ENCODE measurements at places on chromosomes 11 and 22.

GRCh38 chr11:132590554-132590953 lies 941.7 kb downstream of the OPCML start:
- no peaks in the 10 kb centered on the region for H3K27me3 ChIP-seq
- H3K4me3 ChIP-seq, result no peak overlapping the region
- H3K4me1 ChIP-seq, result no peaks in the 10 kb centered on the region
- H3K27ac ChIP-seq, result no peak overlapping the region
- no peaks in the 10 kb centered on the region for H3K36me3 ChIP-seq

DNA sequence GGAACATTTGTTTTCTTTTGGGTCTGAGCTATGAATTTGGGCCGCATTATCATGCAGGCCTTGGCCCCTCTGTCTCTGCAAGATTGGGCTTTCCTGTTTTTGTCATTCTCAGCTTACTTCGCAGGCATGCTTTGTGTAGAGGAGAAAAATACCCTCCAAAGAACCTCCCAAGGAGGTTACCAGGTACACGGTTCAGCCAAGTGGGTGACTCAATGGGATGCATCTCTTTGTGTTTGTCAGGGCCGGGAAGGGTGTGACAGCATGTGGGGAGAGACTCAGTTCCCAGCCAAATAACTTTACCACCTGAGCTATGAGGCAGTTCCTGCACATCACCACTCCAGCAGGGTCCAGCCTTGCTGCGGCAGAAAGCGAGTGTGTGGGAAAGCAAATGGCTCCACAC lies 47.8 kb upstream of the CLDN5 start:
- H3K27ac ChIP-seq, result no peak overlapping the region
- H3K4me1 ChIP-seq, result peaks cover 8% of the 10 kb centered on the region
- H3K27me3 ChIP-seq, result no peaks in the 10 kb centered on the region
- no peak overlapping the region for H3K4me3 ChIP-seq
- no peaks in the 10 kb centered on the region for H3K36me3 ChIP-seq

DNA sequence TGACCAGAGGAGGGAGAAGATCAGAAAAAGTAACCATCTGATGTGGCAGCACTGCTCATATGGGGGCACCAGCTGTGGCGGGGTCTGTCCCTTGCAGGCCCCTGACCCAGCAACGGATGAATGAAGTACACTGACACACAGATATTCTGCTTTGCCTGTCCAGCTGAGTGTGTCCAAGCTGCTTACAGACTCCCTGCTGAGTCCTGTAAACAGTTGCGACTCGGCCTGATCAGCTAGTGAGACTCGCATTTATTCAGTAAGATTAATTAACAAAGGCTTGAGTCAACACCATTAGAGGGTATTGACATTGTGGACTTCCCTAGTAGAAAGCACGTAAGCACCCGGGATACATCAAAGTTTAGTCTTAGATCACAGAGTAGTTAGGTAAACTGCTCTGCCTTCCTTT lies 15.3 kb upstream of the OR10D3 start:
- H3K4me1 ChIP-seq, result peaks cover 9% of the 10 kb centered on the region
- no peak for DNase-seq
- no peak overlapping the region for H3K4me3 ChIP-seq
- peaks cover 89% of the 10 kb centered on the region for H3K27me3 ChIP-seq
- no peak overlapping the region for H3K27ac ChIP-seq

GRCh38 chr11:76281558-76281906 lies 75.2 kb upstream of the WNT11 start:
- no peaks in the 10 kb centered on the region for H3K27me3 ChIP-seq
- no peak overlapping the region for H3K27ac ChIP-seq
- no peak overlapping the region for H3K4me3 ChIP-seq
- peaks cover 22% of the 10 kb centered on the region for H3K4me1 ChIP-seq
- no peak for DNase-seq

GRCh38 chr11:73538381-73538872 lies 59.5 kb downstream of the FAM168A start:
- peak overlapping the region; percentile 98 for H3K27ac ChIP-seq
- peaks cover 57% of the 10 kb centered on the region for H3K4me1 ChIP-seq
- no peak for DNase-seq
- no peaks in the 10 kb centered on the region for H3K36me3 ChIP-seq
- H3K27me3 ChIP-seq, result no peaks in the 10 kb centered on the region

DNA sequence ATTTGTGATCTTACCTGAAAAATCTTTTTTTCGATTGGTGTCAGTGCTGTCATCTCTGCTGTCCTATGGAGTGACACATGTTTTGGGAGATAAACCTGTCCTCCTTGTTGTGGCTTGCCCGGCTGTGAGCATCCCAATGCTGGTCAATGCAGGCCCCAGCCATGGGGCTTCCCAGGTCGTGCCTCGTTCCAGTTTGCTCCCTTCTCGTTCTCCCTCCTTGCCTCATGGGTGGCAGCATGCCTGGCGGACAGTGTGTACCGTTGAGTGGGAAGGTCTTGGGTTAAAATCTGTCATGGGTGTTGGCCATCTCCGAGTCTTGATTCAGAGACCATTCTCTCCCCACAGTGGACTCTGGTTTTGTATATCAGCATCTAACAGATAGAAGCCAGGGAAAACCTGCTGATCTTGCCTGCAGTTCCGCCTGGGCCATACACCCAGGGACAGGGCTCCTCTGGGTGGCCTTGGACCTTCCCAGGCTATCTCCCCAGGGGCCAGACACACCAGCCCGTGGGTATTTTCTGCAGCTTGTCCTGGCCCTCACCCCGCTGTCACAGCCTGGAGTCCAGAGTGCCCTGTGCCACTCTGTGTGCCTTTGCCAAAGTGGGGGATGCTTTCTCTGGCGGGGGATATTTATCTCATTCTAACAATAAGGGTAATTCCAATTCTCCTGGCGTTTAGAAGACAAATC lies 208.1 kb downstream of the TBC1D22A start:
- peaks cover 15% of the 10 kb centered on the region for H3K4me1 ChIP-seq
- DNase-seq, result no peak
- no peak overlapping the region for H3K4me3 ChIP-seq
- H3K36me3 ChIP-seq, result no peaks in the 10 kb centered on the region
- H3K27me3 ChIP-seq, result no peaks in the 10 kb centered on the region

- no peak overlapping the region for H3K4me3 ChIP-seq
- 0 out of 2 replicates have a peak overlapping the region, but pooled peaks have one; percentile 66 for H3K27ac ChIP-seq
- H3K36me3 ChIP-seq, result no peaks in the 10 kb centered on the region
- no peak for DNase-seq
- no peaks in the 10 kb centered on the region for H3K27me3 ChIP-seq
Measured at GRCh38 chr11:10317776-10318526, 13.1 kb downstream of the ADM start.

- no peak for DNase-seq
- H3K27ac ChIP-seq, result no peak overlapping the region
- H3K4me1 ChIP-seq, result peaks cover 7% of the 10 kb centered on the region
Measured at GRCh38 chr11:21614961-21615360, 577.9 kb upstream of the ANO5 start.

GRCh38 chr11:20668844-20669819 lies at the start of gene NELL1:
NELL1 (plus strand) TSS chr11:20669586.
- peak; percentile 44 for DNase-seq
- peak within 1 kb of the TSS; percentile 82 for H3K4me3 ChIP-seq
- H3K4me1 ChIP-seq, result peaks cover 43% of the 10 kb centered on the region
- H3K27ac ChIP-seq, result no peak within 1 kb of the TSS
- no peaks in the 10 kb centered on the region for H3K36me3 ChIP-seq
- peaks cover 82% of the 10 kb centered on the region for H3K27me3 ChIP-seq

DNA sequence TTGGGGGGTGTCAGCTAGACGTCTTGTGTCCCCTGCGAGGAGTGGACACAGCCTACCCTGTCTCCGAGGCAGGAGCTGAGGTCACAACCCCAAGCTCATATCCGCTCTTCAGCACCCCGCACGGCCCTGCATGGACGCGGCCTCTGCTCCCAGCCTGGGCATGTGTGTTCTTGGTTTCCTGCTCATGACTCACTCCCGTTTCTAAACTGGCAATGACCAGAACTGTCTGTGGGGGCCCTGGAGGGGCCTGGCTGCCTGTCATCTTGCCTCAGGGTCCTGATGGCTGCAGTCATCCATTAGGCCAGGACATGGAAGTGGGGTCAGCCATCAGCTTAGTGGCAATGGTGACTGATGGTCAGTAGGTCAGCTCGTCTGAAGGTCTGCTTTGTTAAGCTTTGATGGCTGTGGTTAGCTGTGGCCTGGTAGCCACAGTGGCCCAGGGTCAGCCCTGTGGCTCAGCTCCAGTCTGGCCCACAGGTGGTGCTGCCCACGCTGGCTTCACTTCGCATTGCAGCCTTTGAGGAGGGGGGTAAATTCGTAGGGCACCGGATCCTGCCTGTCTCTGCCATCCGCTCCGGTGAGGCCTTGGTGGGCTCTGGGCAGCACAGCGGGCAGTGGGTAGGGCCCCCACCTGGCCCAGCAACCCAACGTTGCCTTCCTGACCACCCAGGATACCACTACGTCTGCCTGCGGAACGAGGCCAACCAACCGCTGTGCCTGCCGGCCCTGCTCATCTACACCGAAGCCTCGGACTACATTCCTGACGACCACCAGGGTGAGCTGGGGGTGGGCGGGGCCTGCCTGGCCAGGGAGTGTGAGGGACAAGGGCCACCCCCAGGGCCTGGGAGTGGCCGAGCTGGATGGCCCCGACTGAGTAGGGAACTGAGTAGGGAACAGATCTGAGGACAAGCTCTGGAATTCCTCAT lies 12.0 kb downstream of the PLCB3 start:
- H3K4me3 ChIP-seq, result no peak overlapping the region
- peaks cover 3% of the 10 kb centered on the region for H3K4me1 ChIP-seq
- H3K36me3 ChIP-seq, result peaks cover 42% of the 10 kb centered on the region
- no peak for DNase-seq
- peak overlapping the region; percentile 97 for H3K27ac ChIP-seq

DNA sequence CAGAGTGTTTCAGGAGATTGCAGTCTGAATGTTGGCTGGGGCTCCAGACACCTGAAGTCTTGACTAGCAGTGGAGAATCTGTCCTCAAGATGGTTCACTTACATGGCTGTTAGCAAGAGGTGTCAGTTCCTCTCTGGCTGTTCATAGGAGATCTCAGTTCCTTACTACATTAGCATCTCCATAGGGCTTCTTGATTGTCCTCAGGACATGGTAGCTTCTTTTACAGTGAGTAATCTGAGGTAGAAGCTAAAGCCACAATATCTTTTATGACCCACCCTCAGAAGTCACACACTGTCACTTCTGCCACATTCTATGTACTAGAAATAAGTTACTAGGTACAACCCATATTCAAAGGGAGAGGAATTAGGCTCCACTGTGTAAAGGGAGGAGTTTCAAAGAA lies 10.5 kb upstream of the PATL1 start:
- no peaks in the 10 kb centered on the region for H3K36me3 ChIP-seq
- H3K27ac ChIP-seq, result no peak overlapping the region
- no peaks in the 10 kb centered on the region for H3K4me1 ChIP-seq

DNA sequence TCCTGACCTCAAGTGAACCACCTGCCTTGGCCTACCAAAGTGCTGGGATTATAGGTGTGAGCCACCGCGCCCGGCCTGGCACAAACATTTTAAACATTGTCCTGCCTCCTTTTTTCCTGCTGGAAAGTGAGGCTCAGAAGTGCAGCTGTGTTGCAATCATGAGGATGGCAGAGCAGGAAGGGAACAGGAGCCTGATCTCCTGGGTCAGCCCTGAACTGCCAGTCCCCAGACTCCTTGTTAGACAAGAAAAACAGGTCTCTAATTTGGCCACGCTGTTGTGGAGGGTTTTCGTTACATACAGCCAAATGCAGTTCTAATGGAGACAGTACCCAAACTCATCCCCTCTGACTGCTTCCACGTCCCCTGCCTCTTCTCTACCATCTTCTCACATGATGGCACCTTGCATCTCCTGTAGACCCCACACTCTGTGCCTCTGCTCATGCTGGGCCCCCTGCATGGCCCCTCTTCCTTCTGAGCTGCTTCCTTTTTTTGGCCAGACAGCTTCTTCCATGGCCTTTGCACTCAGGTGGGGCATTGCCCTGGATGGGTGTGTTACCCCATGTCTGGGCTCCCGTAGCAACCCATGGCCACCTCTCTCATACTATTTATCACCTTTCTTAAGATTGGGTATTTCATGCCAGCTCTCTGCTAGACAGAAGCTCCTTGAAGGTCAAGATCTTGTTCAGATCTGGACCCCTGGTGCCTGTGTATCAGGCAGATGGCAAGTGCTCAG lies 227.1 kb downstream of the CEP164 start:
- peaks cover 29% of the 10 kb centered on the region for H3K4me1 ChIP-seq
- H3K27me3 ChIP-seq, result peaks cover 3% of the 10 kb centered on the region
- DNase-seq, result no peak
- H3K27ac ChIP-seq, result no peak overlapping the region
- no peaks in the 10 kb centered on the region for H3K36me3 ChIP-seq

DNA sequence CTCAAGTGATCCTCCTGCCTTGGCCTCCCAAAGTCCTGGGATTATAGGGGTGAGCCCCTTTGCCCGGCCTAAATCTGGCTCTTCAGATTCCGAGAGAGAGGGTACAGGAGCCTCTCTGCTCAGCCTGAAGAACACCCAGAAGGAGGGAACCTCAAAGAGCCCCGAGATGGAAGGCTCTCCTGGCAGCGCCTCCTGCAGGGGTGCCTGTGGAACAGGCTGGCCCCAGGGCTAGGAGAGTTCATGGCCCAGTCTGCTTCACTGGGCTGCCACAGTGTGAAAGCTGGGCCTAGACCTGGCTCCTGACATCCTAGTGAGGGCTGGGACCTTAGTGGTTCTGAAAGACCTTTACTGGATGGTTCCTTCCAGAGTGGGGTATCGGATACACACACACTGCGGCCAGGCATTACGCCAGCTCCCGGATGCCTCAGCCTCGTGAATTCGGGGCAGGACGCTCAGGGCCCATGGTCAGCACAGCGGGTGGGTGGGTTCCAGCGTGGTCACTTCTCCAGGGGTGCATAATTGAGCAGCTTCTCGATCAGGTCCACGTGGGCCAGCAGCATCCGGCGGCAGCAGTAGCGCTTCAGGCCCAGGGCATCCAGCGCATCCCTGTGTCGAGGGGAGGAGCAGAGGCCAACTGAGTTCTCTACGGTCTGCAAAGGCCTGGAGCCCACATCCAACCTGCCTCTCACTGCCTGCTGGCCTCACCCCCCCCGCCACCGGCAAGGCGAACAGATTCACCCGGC lies 2.3 kb downstream of the POLR2L start:
- H3K27me3 ChIP-seq, result no peaks in the 10 kb centered on the region
- H3K36me3 ChIP-seq, result peaks cover 13% of the 10 kb centered on the region
- DNase-seq, result no peak
- H3K4me1 ChIP-seq, result peaks cover 22% of the 10 kb centered on the region
- peak overlapping the region; percentile 79 for H3K4me3 ChIP-seq

DNA sequence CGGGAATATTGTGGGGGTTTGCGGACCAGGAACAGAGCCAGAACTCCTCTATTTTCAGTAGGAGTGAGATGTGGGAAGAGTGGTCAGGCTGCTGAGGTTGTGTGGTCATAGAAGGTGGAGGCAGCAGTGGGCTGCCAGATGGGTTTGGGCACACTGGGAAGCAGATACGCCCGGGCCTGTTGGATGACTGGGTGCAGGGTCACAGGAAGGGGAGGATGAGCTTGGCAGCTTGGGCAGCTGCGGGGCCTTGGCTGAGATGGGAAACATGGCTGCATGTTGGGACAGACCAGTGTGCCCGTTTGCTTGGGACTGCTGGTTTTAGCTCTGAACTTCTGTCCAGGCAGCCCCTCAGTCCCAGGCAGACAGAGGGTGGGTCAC lies 11.4 kb downstream of the SHANK3 start:
- H3K36me3 ChIP-seq, result peaks cover 21% of the 10 kb centered on the region
- H3K4me1 ChIP-seq, result no peaks in the 10 kb centered on the region
- no peak overlapping the region for H3K4me3 ChIP-seq
- H3K27me3 ChIP-seq, result peaks cover 4% of the 10 kb centered on the region
- no peak overlapping the region for H3K27ac ChIP-seq
- no peak for DNase-seq

- DNase-seq, result no peak
- H3K4me1 ChIP-seq, result peaks cover 13% of the 10 kb centered on the region
- H3K27me3 ChIP-seq, result no peaks in the 10 kb centered on the region
Measured at GRCh38 chr11:95674657-95675358, 114.8 kb downstream of the FAM76B start.

All from WTC11 (cell line).